BJ (cell line): ENCODE measurements at places on chromosomes 1 and 21. TPM values are rescaled to one million over a fixed set of nuclear protein-coding genes. Genes with fewer than 3 reads are reported as not detected.

Gene EFNA4
- polyA plus RNA-seq, result 6.6 and 12.4 TPM in 2 replicates

Gene HPDL
- 0.38 and 0.56 TPM in 2 replicates for polyA plus RNA-seq

Gene OLFM3
- polyA plus RNA-seq, result not detected in 2 replicates

Gene OR2M2
- not detected in 2 replicates for polyA plus RNA-seq
